ENCODE measurements at places on chromosomes 3 and 15.

DNA sequence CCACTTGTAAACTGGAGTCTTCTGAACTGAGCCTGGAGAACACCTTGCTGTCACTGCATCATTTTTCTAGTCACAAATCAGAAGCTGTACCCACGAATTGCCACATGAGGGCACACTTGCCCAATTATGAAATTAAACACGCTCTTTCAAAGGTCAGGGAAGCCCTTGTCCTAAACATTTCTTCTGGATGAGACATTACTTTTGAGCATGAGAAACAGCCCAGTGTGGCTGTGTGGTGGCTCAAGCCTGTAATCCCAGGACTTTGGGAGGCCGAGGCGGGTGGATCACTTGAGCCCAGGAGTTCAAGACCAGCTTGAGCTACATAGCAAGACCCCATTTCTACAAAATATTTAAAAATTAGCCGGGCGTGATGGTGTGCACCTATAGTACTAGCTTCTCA, 27.5 kb upstream of the CFAP161 start:
- peak; percentile 54 for DNase-seq

- DNase-seq, result no peak
Measured at GRCh38 chr3:138259126-138259525, 70.5 kb downstream of the NME9 start.

DNA sequence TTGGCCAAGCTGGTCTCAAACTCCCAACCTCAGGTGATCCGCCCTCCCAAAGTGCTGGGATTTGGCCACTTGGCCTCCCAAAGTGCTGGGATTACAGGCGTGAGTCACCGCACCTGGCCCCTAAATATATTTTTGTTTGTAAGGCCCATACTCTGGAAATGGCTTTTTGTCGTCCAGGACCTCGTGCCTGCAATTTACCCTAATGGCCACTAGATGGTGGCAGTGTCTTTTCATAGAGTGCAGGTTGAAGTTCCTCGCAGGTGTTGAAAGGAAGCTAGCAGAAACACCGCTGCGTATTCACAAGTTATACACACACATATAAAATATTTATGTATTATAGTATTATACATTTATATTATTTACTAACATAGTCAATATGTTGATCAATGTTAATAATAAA, 97.2 kb downstream of the LRTM1 start:
- DNase-seq, result peak; percentile 41

DNA sequence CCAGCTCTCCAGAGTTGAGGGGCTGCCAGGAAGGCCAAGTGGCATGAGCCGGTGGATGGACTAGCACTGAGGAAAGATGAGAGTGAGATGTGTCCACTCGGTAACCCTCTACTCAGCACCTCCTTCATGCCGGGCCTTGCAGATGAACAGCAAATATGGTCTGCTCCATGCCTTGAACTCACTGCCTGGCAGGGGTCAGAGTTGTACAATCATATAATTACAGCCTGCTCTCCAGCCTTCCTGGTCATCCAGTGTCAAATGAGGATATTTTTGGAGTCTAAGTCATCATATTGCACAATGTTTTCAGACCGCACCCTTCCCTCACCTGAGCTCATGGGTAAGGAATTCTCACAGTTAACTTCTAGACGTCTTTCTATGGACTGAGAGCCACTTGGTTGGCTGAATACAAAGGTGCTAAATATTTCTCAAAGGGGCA, 4.9 kb downstream of the MGLL start:
- no peak for DNase-seq

DNA sequence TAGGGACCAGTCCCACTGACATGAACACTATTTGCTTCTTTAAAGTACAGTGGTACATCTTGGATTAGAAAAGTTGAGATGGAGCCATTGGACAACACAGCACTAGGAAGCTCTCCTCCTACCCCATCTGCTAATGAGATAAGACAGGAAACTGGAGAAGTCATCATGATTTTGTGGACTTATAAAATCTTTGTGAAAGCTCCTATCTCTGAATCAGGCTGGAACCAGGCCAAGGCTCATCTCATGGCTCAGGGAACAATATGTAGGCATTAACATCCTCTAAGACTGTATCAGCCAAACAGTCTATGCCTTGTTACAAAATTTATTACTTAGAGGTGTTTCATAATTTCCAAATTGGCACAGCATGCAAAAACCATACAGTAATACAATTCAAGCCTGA, 84.1 kb downstream of the BOC start:
- DNase-seq, result no peak

GRCh38 chr3:41198526-41198925, 779 bp upstream of the CTNNB1 start:
- DNase-seq, result no peak

DNA sequence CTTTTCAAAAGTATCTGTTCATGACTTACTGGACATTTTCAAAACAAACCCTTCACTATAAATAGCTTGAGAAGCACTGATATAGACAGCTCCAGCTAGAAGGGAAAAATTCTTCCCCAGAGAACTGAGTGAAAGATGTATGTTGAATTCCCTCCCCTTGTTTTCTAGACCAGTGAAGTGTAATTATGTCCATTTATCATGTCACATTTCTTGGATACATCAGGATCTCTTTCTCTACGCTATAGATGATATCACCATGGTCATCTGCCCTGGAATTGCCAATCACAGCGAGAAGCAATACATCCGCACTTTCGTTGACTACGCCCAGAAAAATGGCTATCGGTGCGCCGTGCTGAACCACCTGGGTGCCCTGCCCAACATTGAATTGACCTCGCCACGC, 66.3 kb downstream of the RLBP1 start:
- DNase-seq, result no peak

DNA sequence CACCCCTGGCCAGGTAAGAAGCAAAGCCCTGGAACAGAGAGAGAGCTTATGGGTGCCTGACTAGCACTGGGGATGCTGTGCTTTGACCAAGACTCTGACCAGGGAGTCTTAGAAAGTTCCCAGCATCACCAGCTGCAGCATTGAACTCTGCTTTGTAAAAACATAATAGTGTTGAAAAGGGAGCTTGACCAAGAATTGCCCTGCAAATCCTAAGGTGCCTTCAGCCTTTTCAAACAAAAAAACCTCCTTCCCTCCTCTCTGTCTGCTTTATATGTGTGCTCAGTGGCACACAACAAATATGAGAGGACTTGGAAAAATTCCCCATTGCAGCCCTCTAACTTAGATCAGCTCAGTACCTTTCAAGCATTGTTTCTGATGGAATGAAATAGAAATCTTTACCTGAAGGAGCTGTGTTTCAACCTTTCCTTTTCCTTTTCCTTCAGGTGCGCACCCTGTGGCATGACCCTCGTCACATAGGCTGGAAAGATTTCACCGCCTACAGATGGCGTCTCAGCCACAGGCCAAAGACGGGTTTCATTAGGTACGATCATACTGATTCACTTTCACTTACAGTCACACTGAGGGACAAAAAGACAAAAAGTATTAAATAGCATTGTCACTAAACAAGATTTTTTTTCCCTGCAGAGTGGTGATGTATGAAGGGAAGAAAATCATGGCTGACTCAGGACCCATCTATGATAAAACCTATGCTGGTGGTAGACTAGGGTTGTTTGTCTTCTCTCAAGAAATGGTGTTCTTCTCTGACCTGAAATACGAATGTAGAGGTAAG, 13.0 kb downstream of the THBS1 start:
- no peak for DNase-seq

DNA sequence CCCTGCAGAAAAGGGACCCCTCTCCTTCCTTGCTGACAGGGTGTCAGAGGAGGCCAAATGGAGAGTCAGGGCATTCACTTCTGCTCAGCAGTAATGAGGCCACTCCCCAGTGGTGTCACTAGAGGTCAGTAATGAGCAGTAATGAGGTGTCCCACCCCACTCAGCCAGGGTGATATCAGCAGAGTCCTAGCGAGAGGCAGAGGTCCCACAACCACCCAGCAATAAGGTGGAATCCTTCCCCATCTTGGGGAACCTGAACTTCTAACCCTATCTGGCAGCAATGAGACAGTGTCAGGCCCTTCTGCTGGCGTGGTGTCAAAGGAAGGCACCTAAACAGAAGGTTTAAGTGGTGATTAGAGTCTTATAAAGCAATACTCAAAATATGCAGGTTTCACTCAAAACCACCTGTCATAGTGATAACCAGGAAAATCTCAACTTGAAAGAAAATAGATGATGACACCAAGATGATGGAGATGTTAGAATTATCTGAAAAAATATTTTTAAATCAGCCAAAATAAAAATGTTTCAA, 12.9 kb downstream of the OCA2 start:
- DNase-seq, result peak; percentile 72

- no peak for DNase-seq
Measured at GRCh38 chr3:82938821-82939328, 1177.4 kb upstream of the GBE1 start.

DNA sequence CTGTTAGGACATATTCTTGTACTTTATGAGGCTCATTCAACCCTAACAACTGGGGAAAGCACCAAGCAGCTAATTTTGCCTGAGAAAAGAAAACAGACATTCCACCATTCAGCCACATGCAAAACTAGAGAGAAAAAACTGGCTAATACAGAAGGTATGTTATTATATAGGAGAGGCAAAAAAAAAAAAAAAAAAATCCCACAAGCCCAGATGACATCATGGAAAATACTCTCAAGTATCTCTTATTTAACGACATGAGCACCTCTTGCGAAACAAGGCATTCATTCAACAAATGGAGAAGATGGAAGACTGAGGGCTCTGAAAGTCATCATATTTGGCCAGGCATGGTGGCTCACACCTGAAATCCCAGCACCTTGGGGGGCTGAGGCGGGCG, 61.5 kb downstream of the PRICKLE2 start:
- DNase-seq, result no peak

DNA sequence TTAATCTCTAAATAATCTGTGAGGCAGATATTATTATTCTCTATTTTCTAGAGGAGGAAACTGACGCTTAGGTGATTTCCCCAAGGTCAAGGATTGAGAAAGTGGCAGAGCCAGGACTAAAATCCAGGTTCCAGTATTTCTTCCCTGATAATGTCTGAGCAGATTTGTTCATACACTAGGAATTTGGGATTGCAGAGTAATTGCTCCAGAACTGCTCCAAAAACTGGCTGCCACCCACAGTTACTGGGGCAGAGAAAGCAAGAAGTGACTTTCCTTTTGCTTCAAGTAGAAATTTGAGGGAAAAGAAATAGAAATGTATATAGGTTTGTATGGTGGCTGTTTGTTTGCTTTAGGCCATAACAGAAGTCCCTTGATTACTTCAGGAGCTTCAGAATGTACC, 60.6 kb downstream of the SLC12A8 start:
- DNase-seq, result no peak

DNA sequence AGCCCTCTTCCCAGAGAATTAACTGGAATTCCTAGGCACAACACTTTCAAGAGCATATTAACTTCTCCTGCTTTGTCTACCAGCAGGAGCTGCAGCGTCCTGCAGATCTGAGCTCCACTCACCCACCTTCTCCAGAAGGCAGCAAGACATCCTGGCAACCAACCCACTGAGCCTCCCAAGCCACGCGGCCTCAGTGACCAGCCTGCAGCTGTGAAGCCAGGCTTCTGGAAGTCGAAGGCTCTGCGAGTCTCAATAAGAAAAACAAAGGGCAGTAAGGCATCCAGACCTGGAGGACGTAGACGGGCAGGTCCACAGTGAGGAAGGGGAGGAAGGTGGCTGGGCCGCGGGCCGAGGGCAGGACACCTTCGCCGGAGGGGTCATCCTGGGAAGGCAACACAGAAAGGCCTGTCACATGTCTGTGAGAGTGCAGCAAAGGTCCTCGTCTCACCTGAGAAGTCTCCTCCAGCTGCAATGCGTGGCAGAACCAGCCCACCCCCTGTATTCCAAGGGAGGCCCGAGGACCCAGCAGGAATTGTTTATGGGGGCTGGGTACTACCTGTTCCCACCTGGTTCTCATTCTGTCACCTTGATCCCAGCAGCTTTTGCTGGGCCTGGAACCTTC, 36.2 kb downstream of the ZXDC start:
- DNase-seq, result no peak

DNA sequence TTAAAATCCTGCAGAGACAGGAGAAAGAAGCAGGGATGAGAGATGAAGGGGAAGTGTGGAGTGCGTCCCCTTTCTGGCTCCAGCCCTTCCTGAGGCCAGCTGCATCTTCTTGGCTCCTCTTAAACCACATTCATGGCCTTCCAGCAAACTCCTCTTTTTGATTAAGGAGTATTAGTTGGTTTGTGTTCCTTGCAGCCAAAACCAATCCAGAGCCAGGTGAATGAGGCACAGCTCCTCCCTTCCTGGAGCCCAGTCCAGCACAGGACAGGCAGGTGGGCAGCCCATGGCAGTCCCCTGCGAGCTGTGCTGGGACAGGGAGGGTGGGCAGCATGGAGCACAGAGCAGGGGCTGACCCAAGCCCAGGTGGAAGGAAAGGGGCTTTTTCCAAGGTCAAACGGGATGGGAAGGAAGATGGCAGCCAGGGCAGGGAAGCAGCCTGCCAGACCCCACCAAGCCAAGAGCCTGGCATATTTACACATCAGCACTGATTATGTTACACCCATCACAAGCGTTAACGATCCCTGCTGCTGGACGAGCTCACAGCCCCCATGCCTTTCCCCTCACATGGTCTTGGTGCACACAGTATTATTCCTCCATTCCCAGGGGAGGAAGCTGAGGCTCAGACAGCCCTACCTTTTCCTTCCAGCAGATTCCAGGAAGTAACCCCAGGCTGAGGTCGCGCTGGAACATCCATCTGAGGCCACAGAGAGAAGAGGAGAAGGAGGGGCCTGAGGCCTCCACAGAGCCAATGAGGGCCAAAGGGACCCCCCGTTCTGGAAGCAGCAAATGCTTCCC, 175.6 kb downstream of the SMAD6 start:
- DNase-seq, result no peak

GRCh38 chr15:50676799-50677483, 9.7 kb downstream of the TRPM7 start:
- DNase-seq, result no peak

- DNase-seq, result no peak
Measured at GRCh38 chr15:51366920-51367319, 25.5 kb downstream of the GLDN start.

DNA sequence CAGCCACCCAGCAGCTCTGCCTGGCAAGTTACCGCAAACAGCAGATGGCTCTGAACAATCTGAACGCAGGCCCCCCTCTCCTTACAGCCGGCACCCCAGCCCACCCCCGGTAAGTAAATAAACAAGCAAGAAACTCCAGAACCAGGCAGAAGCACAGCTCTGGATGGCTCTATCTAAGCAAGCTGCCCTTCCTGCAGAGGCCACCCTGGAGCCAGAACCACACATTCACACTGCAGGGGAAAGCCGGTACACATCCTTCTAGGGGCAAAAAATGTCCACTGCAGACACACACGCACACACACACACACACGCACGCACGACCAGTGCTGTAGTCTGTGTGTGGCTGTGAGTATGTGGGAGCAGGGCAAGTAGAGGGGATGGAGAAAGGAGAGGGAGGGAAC, 63.9 kb downstream of the ADCY5 start:
- no peak for DNase-seq

- no peak for DNase-seq
Measured at GRCh38 chr15:39925112-39925842, 5.2 kb upstream of the GPR176 start.

GRCh38 chr3:16297997-16298885, 33.2 kb downstream of the OXNAD1 start:
- DNase-seq, result no peak

DNA sequence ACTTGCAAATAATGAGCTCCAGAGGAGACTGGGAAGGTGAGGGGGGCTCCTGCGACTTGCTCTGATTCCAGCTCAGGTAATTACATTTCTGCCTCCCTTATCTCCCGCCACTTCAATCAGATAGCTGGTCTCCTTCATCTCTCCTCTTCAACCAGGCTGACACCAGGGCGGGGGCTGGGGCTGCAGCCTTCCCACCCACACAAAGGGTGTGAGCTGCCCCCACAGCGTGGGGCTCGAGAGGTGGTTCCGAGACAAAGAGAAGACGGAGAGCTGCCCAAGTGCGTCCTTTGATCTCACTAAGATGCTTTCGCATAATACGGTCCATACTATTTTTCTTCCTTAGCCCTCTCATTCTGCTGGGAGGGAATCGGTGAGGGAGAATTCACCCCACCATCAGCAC, 139.7 kb downstream of the NSMCE3 start:
- DNase-seq, result no peak
